ENCODE measurements at places on chromosomes 1 and 21.
A peak's percentile ranks its signal among the peaks of the same experiment; 100 is the strongest.

- DNase-seq: no peak
Observed at GRCh38 chr21:15860541-15860940, 130.8 kb downstream of the USP25 start.

- DNase-seq: no peak
Observed at GRCh38 chr1:43031316-43032203, 72.9 kb upstream of the SLC2A1 start.

- DNase-seq: no peak
Observed at GRCh38 chr1:119253366-119253765, 112.9 kb upstream of the WARS2 start.

DNA sequence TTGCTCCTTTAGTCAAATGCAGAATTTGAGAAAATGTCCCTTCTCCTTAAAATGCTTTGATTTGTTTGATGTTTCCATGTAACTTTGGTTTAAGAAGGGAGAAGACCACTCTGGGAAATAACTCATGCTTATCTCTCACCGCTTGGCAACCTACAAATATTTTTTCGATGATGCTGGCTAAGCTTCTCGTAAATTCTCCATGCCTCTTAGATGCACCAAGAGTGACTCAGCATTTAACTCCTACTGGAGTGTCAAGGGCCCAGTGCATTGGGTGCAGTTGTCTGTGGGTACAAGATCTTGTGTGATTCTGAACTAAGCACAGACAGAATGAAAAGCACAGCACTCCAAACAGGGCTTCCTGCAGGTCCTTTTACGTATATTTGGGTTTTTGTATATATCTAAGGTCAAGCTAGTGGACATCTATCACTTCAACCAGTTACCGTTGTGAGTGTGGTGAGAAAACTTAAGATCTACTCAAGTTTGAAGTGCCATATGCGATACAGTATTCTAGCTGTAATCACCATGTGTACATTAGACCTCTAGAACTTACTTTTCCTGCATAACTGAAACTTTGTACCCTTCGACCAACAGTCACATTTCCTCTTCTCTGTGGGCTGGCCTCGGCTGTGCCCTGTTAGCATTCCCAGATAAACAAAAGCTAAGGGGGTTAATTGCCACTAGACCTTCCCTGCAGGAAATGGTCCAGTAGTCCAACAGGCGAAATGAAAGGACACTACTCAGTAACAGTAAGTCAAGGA, 55.8 kb downstream of the COL18A1 start:
- DNase-seq: peak; percentile 24

DNA sequence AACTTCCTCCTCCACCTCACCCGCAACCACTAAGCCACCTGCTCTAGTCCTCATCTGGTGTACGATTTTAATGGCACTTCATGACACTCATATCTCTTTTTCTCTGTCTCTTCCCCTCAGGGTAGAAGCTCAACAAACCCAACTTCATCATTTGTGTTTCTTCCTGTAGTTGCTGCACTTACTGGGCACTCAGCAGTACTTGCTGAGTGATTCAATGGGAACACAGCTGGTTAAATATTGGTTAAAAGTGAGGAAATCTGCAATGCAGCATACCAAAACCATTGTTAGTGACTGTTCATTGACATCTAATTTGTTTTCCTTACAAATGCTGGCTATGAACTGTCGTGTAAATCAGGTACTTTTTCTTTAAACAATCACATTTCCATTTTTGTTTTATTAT, 541.1 kb upstream of the PRMT6 start:
- DNase-seq: no peak

DNA sequence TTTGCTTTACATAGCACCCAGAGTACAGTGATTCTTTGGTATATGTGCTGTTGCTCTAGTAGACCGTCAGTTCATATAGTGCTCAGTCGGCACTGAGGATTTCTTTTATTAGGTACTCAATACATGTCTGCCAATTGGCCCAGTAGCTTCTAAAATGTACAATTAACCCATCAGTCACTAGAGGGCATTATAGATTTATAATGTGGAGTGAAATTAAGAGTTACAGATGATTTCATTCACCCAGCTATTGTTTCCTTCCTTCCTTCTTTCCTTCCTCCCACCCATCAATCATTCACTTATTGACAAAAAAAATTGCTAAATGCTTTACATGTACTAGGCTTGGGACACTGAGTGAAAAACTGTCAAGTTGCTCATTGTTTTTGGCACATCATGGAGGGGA, 263.6 kb upstream of the USP24 start:
- DNase-seq: no peak

DNA sequence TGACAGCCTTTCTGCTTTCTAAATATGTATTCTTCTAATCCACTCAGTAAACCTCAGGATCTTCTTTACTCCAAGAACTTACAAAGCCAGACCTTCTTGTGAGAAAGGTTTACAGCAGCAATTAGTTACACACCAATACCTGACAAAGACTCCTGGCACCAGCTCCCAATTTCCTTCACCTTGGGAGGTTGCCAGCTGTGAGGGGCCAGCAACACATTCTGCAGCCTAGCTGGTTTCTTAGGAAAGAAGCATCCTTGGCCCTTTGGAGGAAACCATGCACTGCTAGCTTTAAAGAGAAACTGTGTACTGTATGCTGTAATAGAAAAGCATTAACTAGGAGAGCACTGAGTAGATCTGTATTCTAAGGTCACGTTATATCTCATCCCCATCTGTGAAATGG, 10.8 kb downstream of the FYB2 start:
- no peak for DNase-seq

DNA sequence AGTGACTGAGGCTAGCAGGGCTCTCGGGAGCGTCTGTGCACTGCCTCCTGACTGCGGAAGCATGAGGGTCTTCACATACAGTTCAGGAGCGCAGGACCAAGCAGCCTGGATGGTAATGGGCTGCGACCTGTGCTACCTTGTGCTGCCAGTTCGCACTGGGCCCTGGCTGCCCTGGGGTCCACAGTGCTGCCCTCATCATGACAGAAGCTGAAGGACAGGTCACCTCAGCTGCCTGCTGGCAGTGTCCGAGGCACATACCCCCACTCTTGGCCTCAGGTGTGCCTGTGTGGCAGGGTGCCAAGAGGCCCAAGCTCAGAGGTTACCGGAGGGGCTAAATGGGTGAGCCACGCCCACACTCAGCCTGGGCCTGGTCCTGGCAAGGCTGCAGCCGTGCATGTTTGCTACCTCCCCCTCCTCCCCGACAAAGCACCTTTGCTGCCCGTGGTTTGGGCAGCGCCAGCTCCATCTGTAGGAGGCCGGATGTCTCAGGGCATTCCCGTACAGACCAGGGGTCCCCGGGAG, 4.4 kb downstream of the JMJD4 start:
- no peak for DNase-seq

GRCh38 chr1:163273766-163274441, 47.9 kb upstream of the NUF2 start:
- no peak for DNase-seq

DNA sequence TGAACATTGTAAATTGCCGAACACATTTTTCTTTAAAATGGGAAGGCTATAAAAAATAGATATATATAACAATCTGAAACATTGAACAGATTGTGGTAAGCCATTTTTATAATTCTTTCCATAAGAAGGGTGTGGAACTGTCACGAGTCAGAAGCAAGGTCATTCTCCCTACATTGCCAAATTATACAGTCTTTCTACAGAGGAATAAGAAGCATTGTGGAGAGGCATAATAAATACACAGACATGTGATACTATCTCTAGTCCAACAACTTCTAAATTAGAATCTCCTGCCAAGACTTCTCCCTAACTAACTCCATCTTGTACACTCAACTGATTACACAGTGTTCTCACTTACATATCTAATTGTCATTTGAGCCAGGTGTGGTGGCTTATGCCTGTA, 227.9 kb downstream of the CENPF start:
- no peak for DNase-seq

- no peak for DNase-seq
Observed at GRCh38 chr1:243489681-243490546, 234.1 kb downstream of the SDCCAG8 start.

DNA sequence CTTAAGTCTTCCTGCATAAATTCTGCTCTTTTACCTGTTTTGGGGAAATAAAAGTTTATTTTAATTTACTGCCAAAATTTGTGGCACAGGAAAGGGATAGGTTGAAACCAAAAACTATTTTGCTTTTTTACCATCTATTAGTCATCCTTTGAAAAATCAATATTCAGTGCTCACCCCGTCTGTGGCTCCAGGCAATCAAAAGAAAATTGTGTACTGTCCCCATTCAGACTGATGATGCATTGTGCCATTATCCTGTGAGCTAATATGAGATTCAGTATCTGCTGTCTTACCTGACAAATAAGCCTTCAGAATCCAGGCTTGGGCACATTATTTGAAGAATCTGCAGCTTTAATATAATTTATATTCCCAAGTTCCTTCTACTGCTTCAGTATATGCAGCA, 650.7 kb downstream of the KIF26B start:
- no peak for DNase-seq

GRCh38 chr1:152761609-152762213, 3.9 kb downstream of the KPRP start:
- DNase-seq: no peak

GRCh38 chr1:54342288-54342687, 63.9 kb downstream of the SSBP3 start:
- no peak for DNase-seq

DNA sequence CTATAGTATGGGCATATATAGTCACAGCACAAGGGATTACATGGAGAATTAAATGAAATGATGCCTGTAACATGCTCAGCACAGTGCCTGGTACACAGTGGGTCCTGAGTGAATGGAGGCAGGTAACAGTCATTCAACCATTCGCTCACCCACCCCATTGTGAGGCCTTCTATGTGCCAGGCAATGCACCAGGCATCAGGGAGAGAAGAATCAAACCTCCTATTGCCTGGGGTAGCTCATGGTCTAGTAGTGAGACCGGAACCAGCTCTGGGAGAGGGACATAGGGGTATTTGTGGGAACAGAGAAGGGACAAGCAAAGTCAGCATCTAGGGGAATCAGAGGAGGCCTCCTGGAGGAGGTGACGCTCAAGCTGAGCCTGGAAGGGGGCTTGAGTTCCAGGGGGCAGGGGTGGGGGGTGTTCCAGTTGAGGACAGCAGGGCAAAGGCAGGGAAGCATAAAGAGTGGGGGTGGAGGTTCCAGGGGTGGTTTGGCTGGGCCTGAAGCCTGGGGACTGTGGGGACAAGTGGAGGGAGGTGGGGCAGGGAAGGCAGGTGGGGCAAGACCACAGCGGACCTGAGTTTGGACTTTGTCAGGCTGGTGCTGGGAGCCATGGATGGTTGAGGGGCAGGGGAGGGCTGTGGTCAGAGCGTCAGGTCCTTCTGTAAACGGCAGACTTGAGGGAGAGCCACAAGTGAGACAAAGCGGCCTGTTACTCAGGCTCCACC, 591.6 kb downstream of the PTPRU start:
- DNase-seq: no peak

- no peak for DNase-seq
Observed at GRCh38 chr1:72280131-72280530, 2.2 kb downstream of the NEGR1 start.

DNA sequence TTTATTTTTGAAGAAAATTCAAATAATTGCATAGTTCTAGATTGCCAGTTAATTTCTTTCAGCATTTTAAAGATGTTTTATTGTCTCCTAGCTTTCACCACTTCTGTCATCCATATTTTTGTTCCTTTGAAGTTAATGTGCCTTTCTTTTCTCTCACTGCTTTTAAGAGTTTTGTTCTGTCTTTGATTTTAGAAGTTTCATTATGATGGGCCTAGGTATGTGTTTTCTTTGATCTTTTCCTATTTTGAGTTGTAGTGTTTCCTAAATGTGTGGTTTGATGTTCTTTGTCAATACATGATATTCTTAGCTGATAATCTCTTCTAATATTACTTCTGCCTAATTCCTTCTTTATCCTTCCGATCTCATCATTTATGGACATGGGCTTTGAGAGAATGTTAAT, 378.7 kb downstream of the DISC1 start:
- no peak for DNase-seq

DNA sequence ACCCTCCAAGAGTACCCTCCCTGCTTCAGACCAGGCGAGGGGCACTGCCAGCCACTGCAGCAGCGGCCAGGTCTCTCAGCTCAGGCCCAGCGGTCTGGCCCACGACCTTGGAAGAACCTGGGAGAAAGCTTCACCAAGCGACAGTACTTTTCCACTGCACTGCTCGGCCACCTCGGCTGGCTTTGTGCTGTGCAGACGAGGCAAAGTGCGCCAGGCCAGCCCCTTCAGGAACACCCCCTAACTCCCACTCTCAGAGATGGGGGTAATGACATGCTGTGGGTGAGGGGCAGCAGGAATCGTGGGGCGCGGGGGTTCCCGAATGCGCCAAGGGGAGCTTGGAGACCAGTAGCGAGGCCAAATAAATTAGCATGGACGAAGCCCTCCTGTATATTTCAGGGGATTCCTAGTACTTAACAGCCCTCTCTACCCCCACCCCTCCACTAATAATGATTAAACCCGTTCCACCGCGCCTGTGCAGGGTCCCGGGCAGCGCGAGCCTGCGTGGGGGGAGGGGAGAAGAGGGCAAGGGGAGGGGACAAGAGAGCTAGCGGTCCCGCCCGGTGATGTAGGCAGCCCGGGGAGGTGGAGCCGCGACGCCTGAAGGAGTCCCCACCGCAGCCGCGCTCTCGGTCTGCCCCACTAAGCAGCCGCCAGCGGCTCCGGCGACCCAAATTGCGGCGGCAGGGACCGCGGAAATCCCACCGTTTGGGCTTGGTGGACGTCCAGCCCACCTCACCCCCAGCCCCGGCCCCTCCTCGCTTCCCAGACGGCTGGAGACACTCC, at the start of gene FAM43B:
Gene FAM43B (plus strand): TSS at position 629 of the 783 bp plus-strand sequence. CDS start 401 bp downstream, outside the sequence.
- DNase-seq: peak; percentile 73

GRCh38 chr1:235450433-235450832, 53.8 kb downstream of the B3GALNT2 start:
- no peak for DNase-seq

DNA sequence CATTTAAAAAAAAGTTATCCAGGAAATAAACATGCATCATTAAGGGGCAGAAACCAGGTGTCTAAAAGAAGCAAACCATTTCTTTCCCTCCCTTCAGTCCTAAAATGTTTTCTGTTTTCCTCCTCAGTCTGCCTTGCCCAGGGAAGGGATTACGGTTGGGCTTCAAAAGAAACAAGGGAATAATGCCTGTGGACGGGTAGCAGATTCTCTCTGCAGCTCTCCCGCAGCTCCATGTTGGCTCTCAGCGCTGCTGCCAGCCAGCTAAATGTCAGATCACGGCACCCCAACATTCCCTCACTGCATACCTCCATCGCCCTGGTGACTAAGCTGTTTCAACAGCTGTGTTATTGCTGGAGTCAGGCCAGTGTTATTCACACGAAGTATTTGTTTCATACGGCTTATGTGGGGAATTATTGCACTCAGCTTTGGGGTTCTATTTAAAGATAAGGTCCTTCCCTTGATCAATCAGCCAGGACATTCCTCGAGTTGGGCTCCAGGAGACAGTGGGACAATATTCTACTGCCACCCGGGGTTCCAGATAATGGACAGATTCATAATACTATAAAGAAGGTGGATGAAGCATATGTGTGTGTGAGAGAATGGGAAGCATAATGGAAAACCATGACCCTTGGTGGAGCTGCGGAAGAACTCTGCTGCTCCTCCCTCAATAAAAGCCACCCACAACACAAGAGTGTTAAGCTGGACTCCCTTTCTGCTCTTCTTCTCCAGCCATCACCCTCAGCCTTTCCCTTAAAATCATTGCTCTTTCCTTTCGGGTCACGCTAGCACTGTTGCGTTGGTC, 58.2 kb downstream of the WLS start:
- no peak for DNase-seq
